ENCODE measurements at places on chromosomes 2 and 18.

DNA sequence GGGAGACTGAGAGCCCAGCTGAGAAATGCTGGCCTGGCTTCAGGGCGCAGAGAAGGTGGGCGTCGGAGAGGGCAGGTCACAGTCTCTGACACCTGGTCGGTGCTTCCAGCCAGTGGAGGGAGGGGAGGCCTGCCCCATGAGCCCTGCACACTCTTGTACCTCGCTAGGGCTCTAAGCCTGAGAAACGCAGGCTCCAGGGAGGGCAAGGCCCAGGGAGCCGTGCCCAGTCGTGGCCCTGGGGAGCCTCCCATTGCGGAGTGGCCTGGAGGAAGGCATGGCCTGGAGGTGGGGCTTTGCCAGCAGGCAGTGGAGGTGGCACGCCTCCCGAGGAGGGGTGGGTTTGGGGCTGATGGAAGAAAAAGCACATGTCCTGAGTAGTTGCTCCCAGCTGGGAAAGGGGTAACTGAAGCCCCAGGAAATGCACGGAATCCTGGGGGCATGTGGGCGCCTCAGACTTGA, 39.0 kb downstream of the MTERF4 start:
- H3K27me3 ChIP-seq: no peaks in the 10 kb centered on the region
- no peak overlapping the region for H3K4me3 ChIP-seq
- H3K27ac ChIP-seq: no peak overlapping the region
- peaks cover 2% of the 10 kb centered on the region for H3K4me1 ChIP-seq
- no peak for DNase-seq

- no peaks in the 10 kb centered on the region for H3K27me3 ChIP-seq
- DNase-seq: no peak
- no peak overlapping the region for H3K4me3 ChIP-seq
- H3K36me3 ChIP-seq: no peaks in the 10 kb centered on the region
- no peak overlapping the region for H3K27ac ChIP-seq
- H3K4me1 ChIP-seq: peaks cover 3% of the 10 kb centered on the region
Observed at GRCh38 chr2:169507698-169508097, 1.8 kb upstream of the KLHL41 start.

DNA sequence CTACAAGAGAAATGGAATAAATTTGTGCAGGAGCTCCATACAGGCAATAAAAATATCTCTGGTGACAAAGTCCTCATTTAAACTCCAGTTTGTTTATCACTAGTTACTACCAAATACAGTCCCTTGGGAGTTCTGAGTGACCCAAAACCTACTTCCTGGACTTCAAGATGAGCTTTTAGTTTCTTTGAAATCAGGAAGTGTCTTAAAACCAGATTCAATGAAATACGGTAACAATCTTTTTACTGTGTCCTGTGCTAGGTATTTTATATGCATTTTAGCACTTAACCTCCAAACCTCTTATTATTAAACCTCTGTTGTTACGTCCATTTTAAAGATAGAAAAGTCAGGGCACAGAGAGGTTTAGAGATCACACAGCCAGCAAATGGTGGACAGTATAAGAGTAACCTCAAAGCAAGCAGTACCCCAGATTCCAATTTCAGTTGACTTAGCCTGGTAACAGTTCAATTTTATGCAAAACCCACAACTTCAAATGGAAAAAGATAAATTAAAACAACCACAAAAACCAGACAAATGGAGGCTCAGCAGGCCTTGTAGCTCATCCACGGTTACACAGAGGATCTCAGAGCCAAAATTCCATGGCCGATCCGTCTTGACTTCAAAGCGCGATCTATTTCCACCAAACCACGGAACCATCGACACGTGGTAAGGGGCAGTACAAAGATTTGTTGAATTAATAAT, 1.3 kb upstream of the KCMF1 start:
- H3K4me1 ChIP-seq: peaks cover 2% of the 10 kb centered on the region
- H3K27ac ChIP-seq: peak overlapping the region; percentile 94
- no peak for DNase-seq
- H3K4me3 ChIP-seq: peak overlapping the region; percentile 61
- H3K27me3 ChIP-seq: no peaks in the 10 kb centered on the region

DNA sequence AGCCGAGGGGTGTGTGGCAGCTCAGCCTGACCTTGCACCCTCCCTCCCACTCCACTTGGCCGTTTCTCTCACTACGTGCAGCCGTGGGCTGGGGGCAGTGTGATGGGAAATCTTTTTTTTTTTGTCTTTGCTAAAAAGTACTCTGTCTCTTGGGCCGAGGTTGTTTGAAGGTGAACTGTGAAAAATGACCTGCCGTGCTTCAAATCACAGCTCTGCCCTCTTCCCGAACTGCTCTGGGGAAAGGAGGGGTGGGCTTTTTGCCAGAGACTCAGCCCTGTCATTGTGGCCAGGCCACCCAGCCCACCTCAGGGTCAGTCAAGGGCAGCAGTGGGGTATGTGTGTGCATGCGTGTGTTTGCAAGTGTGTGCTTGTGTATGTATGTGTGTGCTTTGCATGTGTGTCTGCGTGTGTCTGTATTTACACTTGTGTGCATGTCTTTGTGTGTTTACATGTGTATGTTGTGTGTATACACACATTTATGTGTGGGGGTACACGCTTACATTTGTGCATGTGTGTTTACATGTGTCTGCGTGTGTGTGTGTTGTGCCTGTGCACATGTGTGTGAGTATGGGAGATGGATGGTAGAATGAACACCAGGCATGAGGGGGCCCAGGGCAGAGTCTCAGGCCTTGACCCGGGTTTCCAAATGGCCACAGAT, 61.3 kb upstream of the HAAO start:
- H3K4me1 ChIP-seq: peaks cover 19% of the 10 kb centered on the region
- no peaks in the 10 kb centered on the region for H3K27me3 ChIP-seq
- H3K36me3 ChIP-seq: no peaks in the 10 kb centered on the region

GRCh38 chr2:240600451-240600961, 14.0 kb downstream of the CAPN10 start:
- no peaks in the 10 kb centered on the region for H3K36me3 ChIP-seq
- no peak overlapping the region for H3K27ac ChIP-seq
- H3K4me1 ChIP-seq: peaks cover 2% of the 10 kb centered on the region
- H3K4me3 ChIP-seq: no peak overlapping the region

GRCh38 chr2:178143481-178143880, 31.2 kb downstream of the RBM45 start:
- no peaks in the 10 kb centered on the region for H3K4me1 ChIP-seq
- H3K4me3 ChIP-seq: no peak overlapping the region
- no peak for DNase-seq
- H3K27ac ChIP-seq: no peak overlapping the region

DNA sequence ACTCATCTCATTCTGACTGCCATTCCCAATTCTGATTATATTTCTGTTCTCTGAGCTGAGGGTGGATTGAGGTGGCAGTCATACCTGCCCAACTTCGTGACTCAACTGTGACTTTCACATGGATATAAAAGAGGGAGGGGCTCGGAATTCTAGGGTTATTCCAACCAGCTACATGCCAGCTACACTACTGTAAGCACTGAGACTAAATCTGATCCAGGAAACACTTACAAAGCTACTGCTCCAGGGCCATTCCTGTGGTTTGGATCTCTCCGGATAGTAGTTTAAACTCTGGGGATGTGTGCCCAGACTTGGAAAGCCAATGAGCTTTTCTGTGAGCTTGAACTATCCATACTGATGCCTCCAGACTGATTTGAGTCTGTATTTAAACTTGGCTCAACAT, 7.9 kb downstream of the MAP2 start:
- no peak overlapping the region for H3K4me3 ChIP-seq
- H3K4me1 ChIP-seq: no peaks in the 10 kb centered on the region
- no peaks in the 10 kb centered on the region for H3K36me3 ChIP-seq
- no peak overlapping the region for H3K27ac ChIP-seq
- no peak for DNase-seq

- no peaks in the 10 kb centered on the region for H3K36me3 ChIP-seq
- peaks cover 5% of the 10 kb centered on the region for H3K4me1 ChIP-seq
- no peak overlapping the region for H3K4me3 ChIP-seq
- H3K27ac ChIP-seq: no peak overlapping the region
Observed at GRCh38 chr2:222903234-222904220, 42.7 kb downstream of the ACSL3 start.

- H3K36me3 ChIP-seq: no peaks in the 10 kb centered on the region
- H3K27me3 ChIP-seq: no peaks in the 10 kb centered on the region
- no peak for DNase-seq
- no peak overlapping the region for H3K4me3 ChIP-seq
Observed at GRCh38 chr2:187349326-187349944, 98.6 kb downstream of the CALCRL start.

- H3K4me3 ChIP-seq: no peak overlapping the region
- no peaks in the 10 kb centered on the region for H3K4me1 ChIP-seq
- no peaks in the 10 kb centered on the region for H3K27me3 ChIP-seq
- DNase-seq: no peak
- H3K27ac ChIP-seq: peak overlapping the region; percentile 38
Observed at GRCh38 chr2:55365303-55365702, 54.4 kb downstream of the CCDC88A start.

DNA sequence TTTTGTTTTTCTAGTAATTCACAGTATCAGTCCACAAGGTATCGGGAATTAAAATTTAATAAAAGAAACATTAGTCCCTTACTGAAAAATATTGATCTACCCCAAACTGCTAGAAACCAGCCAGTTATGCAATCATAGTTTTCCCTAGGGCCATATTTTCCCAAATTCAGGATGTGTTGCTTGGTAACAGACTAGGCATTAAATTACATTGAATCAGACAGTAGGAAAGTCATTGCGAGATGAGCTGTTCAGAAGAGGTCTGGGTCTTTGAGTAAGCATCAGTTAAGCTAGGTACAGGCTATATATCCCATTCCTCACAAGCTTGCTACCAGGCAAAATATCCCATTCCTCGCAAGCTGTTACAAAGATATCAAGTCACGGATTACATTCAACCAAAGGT, 123.0 kb upstream of the CCDC150 start:
- no peaks in the 10 kb centered on the region for H3K36me3 ChIP-seq
- H3K4me1 ChIP-seq: no peaks in the 10 kb centered on the region
- H3K4me3 ChIP-seq: no peak overlapping the region
- no peak for DNase-seq
- no peak overlapping the region for H3K27ac ChIP-seq

DNA sequence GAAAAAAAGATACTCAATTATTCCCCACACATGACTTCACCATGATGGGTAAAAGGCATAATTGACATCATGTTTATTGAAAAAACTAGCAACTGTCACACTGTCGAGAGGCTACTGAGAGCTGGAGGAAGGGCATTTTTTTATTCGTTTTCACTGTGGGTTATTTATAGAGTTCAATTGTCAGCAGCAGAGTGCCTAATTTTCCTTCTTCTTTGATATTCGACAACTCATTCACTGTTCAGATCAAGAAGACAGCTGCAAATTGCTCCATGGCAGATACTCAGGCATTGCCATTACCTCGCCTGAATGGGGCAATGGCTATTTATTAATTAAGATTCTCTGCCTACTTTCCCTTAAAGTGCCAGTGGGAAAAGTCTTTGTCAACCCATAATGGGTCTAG, 197.5 kb upstream of the NRP2 start:
- no peak overlapping the region for H3K4me3 ChIP-seq
- no peak for DNase-seq
- peaks cover 5% of the 10 kb centered on the region for H3K4me1 ChIP-seq
- no peaks in the 10 kb centered on the region for H3K27me3 ChIP-seq

DNA sequence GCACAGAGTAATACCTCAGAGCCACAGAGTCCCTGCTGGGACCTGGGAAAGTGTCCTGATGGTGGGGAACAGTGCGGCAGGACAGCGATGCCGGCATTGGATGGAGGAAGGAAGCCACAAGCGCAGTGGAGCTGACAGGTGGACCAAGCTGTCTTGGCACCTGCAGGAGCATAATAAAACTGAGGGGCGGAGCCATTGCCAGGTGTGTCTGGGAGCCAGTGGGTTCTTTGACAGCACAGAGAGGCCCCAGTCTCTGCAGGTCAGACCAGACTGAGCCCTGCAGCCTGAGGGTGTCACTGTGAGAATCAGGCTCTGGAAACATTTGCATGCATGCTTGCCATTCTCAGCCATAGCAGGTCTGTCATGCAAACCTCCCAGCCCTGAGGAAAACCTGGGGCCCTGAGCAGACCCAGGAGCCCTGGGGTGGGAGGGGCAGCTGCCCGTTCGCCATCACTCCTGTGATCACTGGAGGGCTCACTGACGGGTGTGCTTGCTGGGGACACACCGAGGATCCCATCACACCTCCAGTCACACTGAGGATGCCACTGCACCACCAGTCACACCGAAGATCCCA, 210.5 kb upstream of the HDAC4 start:
- H3K27me3 ChIP-seq: no peaks in the 10 kb centered on the region
- DNase-seq: no peak

- no peak overlapping the region for H3K27ac ChIP-seq
- H3K36me3 ChIP-seq: no peaks in the 10 kb centered on the region
- H3K27me3 ChIP-seq: no peaks in the 10 kb centered on the region
- no peak overlapping the region for H3K4me3 ChIP-seq
Observed at GRCh38 chr18:3245185-3245564, 2.4 kb upstream of the MYL12A start.

DNA sequence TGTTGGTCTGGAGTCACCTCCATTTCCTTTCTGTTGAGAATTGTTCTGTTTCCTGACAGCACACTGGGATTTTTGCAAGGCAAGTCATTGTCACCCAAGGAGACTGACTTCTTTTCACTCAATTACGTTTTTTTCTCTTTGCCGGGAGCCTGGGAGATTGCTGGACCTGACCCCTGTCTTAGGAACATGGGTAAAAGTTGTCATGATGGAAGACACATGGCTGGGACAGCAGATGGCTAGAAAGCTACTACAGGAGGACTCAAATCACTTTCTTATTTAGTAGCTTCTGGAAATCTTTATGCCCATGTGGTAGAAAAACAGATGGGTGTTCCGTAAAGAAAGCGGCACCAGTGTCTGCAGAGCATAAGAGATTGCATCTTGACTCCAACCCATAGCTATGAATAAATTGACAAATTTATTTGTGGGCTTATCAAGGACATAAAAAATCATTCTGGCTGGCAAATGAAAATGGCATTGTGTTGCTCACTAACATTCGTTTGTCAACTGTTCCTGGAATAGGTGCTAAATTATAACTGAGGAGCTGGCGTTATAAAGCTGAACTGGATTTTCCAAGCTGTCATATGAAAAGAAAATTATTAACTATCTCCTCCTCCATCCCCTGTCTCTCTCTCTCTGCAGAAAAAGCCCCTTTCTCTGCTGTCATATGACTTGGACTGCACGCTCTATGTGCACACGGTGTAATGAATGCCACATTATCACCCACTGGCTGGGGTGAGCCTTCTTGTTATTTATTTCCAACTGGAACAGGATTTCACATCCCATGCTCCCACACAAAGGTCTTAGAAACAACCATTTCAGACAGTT, 159.8 kb downstream of the SH3RF3 start:
- H3K4me1 ChIP-seq: peaks cover 7% of the 10 kb centered on the region
- no peak overlapping the region for H3K4me3 ChIP-seq
- no peaks in the 10 kb centered on the region for H3K27me3 ChIP-seq
- no peak for DNase-seq
- H3K27ac ChIP-seq: no peak overlapping the region
- no peaks in the 10 kb centered on the region for H3K36me3 ChIP-seq

DNA sequence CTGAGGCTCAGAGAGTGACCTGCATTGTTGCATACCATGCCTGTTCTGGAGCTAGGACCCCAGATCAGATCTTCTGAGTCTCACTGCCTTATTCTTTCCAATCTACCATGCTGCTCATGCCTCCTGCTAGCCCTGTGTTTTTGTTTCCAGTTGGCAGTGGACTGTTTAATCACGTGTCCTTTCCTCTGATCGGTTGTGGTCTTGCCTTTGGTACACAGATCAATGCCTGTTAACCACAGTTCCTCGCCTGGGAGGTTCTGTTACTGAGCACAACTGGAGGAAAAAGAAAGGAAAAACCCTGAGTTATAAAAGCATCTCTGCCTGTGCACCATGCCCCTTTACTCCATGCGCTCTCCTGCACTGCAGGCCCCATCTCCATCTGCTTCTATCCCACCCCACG, 329.1 kb downstream of the SETBP1 start:
- no peak overlapping the region for H3K27ac ChIP-seq
- H3K4me3 ChIP-seq: no peak overlapping the region
- H3K36me3 ChIP-seq: no peaks in the 10 kb centered on the region
- peaks cover 2% of the 10 kb centered on the region for H3K4me1 ChIP-seq
- DNase-seq: no peak
